Lung (tissue), 17 donors: ENCODE measurements at places on chromosomes 13 and 19. TPM values are rescaled to one million over a fixed set of nuclear protein-coding genes. Genes with fewer than 3 reads are reported as not detected.
A peak's percentile ranks its signal among the peaks of the same experiment; 100 is the strongest.

The ZNF382 gene
- total RNA-seq = 16.9 TPM

The CLDND2 gene
- total RNA-seq = not detected

The C19orf73 gene
- total RNA-seq = not detected

The KCNN1 gene
- not detected for total RNA-seq

The NANOS3 gene
- 1.5 TPM for total RNA-seq

The ENOX1 gene
- total RNA-seq = 1.5 TPM

The GIPR gene
- 4.7 TPM for total RNA-seq

The TEX29 gene
- total RNA-seq = not detected

DNA sequence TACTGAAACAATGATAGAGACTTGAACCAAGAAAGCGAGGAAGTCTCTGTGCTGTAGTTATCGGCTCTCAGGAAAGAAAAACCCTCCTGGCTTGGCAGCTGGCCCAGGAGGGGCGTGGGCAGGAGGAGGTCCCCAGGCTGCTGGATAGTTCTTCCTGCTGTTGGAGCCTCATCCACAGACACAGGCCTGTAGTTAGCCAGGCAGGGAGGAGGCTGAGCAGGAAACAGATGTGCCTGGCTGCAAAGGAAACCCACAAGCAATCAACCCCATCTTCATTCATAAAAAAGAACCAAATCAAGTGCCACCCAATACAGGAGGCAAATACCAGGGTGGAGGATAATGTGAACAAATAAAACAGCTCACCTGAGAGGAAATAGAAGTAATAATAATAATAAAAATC is 86.2 kb downstream of the IRS2 start:
- DNase-seq = peak; percentile 85

- DNase-seq = no peak
These were observed 21.2 kb upstream of the GPI start for GRCh38 chr19:34343751-34344150.

DNA sequence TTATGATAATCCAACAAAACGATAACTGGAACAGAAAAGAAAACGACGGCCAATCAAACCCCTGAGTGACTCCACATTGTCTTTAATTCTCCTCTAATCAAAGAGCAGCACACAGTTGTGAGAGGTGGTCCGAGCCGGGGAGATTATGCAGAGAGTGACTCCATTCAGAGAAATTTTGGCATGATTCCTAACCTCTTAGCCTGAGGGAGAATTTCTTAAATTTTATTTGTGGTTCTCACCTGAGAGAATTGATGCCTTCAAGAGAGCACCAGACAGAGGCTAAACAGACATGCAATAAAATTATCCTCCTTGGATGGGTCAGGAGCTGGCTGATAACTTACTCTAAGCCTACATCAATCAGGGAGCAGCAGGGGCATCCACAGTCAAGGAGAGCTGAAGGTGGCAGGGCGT is 310.0 kb upstream of the KLF12 start:
- no peak for DNase-seq

DNA sequence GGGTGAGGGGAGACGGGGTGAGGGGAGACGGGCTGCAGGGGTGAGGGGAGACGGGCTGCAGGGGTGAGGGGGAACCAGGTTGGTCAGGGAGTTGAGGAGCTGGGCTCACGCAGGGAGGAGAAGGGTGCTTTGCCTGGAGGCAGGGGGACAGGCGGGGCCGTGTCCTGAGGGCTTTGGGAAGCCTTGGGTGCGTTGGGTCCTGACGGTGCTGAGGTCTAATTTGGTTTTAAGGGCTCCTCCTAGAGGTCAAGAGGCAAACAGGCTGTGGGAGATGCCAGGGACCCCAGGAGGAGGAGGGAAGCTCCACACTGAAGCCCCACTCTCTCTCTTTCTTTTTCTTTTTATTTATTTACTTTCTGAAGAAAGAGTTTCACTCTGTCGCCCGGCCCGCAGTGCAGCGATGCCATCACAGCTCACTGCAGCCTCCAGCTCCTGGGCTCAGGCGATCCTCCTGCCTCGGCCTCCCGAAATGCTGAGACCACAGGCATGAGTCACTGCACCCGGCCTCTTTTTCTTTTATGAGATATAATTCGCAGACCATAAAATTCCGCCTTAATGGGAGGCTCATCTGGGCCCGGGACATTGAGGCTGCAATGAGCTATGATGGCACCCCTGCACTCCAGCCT is 9.3 kb upstream of the MISP start:
- DNase-seq = no peak

GRCh38 chr13:62046512-62046911 is 630.9 kb upstream of the PCDH20 start:
- DNase-seq = no peak

DNA sequence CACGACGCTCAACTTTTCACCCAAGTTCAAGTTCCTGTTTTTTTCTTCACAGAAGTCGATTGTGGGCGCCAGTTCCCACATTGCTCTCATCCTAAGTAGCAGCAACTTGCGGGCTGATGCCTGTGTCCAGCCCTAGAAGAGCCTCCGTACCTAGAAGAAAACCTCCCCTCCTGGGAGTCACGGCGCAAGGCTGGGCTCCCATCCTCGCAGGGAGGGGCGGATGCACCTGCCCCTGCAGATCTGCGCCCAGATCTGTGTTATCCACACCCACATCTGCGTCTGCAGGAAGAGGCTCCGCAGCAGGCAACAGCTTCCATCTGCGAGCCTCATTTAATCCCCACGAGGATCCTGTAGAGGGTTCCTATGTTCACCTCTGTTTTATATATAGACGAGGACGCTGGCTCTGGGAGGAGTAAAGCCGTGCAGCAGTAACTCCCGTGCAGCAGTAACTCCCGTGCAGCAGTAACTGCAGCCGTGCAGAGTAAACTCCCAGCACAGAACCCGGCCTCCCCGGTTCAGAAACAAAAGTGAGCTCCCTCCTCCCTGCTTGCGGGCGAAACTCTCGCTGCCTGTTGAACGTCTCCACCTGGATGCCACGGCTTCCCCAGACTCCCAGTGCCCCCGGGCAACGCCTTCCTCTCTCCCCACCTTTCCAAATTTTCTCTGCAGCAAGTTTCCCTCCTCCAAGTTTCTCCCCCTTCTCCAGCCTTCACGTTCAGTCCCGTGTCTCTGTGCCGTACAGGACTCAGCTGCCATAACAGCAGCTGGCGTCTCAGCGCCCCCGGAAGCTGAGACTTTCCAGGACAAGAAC is 23.5 kb upstream of the LAIR1 start:
- DNase-seq = peak; percentile 45

GRCh38 chr19:49557641-49558325 is 22.6 kb downstream of the NOSIP start:
- no peak for DNase-seq

DNA sequence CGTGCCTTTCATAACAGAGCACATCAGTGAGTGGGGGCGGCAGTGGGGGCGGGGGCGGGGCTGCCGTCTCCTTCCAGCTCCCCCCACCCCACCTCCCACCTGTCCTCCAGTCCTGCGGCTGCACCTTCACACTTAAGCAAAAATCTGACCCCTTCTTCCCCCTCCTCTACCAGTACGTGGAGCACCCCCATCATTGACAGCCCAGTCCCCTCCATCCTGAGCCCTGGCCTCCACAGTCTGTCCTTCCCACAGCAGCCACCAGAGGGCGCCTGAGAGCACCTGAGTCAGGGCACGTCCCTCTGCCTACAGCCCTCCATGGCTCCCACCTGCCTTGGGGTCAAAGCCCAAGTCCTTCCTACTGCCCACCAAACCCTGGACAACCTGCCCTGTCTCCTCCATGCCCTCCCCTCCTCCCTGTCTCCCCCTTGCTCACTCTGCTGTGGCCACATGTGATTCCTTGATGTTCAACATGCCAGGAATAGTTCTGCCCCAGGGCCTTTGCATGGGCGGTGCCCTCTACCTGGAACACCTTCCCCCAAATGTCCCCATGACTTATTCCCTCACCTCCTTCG is 4.0 kb downstream of the EBI3 start:
- DNase-seq = peak; percentile 35
